ENCODE measurements at places on chromosomes 13 and 19. TPM values are rescaled to one million over a fixed set of nuclear protein-coding genes. Genes with fewer than 3 reads are reported as not detected.

The FGF14 gene
- 0.14 TPM for total RNA-seq

The CYP2S1 gene
- 2.3 TPM for total RNA-seq

- peaks cover 57% of the 10 kb centered on the region for H3K36me3 ChIP-seq
- peaks cover 22% of the 10 kb centered on the region for H3K4me1 ChIP-seq
- no peak overlapping the region for H3K27ac ChIP-seq
- DNase-seq: no peak
Measured at GRCh38 chr19:4703671-4704316, 19.8 kb downstream of the DPP9 start.

DNA sequence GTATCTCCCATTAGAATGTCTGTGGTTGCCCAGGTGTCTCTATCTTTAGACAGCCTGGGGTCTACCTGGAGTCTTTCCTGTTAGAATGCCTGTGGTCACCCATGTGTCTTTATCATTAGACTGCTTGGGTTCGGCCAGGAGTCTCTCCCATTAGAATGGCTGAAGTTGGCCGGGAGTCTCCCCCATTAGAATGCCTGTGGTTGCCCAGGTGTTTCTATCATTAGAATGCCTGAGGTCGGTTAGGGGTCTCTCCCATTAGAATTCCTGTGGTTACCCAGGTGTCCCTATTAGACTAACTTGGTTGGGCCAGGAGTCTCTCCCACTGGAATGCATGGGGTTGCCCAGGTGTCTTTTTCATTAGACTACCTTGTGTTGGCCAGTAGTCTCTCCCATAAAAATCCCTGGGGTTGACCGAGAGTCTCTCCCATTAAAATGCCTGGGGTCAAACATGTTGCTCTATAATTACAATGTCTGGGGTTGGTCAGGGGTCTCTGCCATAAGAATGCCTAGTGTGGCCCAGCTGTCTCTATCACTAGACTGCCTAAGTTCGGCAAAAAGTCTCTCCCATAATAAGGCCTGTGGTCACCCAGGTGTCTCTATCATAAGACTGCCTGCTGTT lies 1448.7 kb downstream of the UQCRFS1 start:
- no peaks in the 10 kb centered on the region for H3K27me3 ChIP-seq
- H3K4me1 ChIP-seq: no peaks in the 10 kb centered on the region
- H3K27ac ChIP-seq: no peak overlapping the region
- H3K36me3 ChIP-seq: peaks cover 4% of the 10 kb centered on the region

DNA sequence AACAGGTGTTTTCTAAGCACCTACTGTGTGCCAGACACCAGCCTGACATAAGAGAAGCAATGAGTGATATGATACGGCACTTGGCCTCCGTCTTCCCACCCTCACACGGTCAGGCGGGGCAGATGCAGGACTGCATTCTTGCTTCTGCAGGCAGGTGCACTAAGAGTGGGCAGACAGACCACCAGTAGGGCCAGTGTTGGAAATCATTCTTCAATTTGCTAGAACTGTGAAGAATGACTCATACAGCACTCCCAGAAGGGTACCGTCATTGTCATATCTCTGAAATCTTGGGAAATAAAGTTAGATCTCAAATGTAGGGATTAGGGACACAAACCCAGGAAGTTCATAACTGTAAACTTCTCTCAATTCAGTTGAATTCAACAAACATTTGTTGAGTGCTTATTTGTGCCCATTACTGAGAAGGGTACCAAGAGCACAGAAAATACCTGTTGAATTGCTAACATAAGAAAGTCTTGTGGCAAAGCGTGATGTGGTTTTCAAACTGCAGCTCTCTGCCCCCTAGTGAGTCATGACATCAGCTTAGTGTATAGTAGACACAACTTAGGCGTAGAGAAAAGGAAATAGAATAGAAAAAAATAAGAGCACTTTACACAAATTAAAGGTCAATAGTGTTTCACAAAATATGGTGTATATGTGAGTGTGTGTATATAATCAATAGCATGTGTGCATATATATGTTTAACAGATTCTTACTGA lies 76.1 kb downstream of the TEX26 start:
- H3K36me3 ChIP-seq: no peaks in the 10 kb centered on the region
- H3K4me3 ChIP-seq: no peak overlapping the region
- no peak overlapping the region for H3K27ac ChIP-seq
- H3K27me3 ChIP-seq: no peaks in the 10 kb centered on the region
- peaks cover 12% of the 10 kb centered on the region for H3K4me1 ChIP-seq

DNA sequence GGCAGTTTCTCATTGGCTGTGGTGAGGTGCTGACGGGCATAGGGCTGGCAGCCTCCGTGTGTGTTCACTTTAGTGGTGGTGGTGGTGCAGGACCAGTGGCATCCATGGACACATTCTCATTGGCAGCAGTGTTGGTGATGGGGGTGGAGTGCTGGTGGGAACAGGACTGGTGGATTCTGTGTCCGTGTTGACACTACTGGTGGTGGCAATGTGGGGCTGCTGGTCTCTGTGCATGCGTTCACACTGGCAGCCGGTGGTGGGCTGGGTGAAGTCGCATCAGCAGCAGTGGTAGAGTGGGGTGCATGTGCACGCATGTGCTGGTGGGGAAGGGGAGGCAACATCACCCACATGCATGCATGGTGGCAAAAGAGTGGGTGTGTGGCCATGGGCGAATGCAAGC lies 1471.4 kb upstream of the PCDH20 start:
- H3K36me3 ChIP-seq: no peaks in the 10 kb centered on the region
- H3K27me3 ChIP-seq: no peaks in the 10 kb centered on the region
- H3K27ac ChIP-seq: no peak overlapping the region
- no peak overlapping the region for H3K4me3 ChIP-seq
- DNase-seq: no peak
- H3K4me1 ChIP-seq: no peaks in the 10 kb centered on the region

- no peaks in the 10 kb centered on the region for H3K36me3 ChIP-seq
- no peak overlapping the region for H3K27ac ChIP-seq
- H3K4me1 ChIP-seq: peaks cover 20% of the 10 kb centered on the region
- H3K4me3 ChIP-seq: no peak overlapping the region
- no peak for DNase-seq
Measured at GRCh38 chr19:51686171-51686570, 7.0 kb upstream of the SPACA6 start.
